ENCODE measurements at places on chromosomes 4 and X.

DNA sequence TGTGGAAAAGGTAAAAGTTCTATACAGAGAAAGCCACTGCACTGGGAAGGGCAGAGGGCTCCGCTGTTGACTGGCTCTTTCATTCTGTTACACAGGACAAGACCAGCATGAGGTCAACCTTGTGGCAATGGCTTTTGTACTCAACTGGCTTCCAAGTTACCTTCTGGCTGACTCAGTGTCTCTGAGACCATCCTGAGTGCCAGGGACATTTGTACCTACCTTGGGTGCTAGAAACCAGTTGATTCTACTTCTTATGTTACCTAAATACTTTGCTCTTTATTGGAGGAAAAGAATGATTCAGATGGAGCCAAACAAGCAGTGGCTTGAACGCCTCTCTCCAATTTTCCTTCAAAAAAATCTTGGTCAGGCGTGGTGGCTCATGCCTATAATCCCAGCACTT is 123.2 kb downstream of the RBM47 start:
- no peak for DNase-seq

DNA sequence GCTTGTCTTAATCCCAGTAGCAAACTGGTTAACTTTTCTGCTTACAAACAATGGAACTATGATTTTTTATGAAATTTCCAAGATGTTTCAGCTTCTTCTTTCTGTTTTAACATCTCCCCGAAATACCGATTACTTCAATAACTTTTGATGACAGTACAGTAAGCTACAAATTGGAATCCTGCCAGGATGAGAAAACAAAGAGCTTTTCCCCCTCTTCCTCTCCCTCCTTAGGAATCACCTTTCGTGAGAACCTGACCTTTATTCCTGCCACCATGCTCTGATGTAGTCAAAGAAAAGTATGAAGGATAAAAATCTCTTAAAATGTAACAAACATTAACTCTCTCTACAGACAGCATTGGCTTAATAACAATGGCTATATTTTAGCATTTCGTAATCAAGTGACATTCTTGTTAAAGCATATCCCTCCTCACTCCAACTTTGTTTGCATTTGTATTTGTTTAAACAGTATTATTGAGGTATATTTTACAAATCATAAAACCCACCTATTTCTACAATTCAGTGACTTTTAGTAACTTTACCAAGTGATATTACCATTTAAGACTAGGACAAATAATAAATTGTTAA is 148.7 kb upstream of the NAP1L5 start:
- DNase-seq: no peak

DNA sequence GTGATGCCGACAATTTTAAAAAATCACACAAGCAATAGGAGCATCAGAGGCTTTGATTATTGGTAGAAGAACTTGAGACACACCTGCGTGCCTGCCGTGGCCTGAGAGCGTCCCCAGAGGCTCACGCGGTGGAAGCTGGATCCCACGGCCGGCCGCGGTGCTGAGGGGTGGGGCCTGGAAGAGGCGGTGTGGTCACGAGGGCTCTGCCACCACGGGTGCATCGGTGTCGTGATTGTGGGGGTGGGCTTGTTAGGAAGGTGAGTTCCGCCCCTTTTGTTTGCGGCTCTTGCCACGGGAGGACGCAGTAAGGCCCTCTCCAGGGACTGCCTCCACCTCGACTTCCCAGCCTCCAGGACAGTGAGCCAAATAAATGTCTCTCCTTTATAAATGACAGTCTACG is 77.2 kb upstream of the ADRA2C start:
- no peak for DNase-seq

- DNase-seq: no peak
These were observed 5.9 kb downstream of the NKX1-1 start for GRCh38 chr4:1400191-1400805.

DNA sequence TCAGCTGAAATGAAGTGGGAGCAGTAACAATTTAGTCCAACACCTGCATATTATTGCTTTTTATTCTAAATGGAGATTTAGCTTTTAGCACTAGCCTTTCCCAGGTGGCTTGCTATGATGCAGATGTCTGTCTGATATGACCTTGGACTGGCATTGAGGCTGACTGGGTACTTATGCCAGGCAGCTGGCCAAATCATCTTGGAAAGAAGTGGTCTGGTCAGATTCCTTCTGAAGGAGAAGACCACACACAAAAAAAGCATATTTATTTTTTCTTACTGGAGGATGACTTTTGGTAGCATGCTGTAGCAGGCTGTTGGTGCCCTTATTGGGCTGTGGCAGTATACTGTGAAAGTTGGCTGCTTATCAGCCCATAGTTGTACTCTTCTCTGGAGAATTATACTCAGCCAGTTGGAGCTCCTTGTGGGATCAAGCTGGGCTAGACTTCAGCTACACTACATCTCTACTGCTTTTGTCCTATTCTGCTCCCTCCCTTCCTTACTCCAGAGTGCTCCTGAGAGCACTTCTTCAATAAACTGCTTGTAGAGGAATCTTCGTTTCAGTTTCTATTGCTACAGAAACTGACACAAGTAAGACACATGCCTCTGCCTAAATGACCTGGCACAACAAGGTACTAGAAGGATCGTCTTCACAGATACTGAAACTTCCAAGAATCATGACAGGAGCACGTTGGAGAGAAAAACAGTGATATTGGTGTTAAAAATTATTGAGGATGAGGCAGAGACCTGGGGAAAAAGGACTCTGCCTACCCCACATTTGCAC is 196.8 kb upstream of the RPS6KA3 start:
- no peak for DNase-seq

GRCh38 chrX:135639066-135639780 is 74.2 kb upstream of the CT45A1 start:
- no peak for DNase-seq

DNA sequence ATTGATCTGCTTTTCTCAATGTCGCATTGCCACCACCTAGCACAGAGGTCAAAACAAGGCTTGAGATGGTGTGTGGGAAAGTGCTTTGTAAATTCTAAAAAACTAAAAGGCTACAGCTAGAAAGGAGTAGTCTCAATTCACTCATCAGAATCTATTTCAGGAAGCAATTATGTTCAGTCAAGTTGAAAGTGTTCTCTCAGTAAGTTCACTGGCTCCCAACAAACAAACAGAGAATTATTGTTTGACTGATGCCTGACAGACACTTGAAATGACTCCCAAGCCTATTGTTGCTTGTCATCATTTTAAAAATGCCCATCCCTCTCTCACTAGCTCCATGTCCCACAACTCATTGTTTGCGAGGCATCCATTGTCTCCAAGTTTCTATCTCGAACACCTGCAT is 419.6 kb upstream of the CPEB2 start:
- no peak for DNase-seq
